Stimulated activated CD4-positive, alpha-beta T cell treated with anti-CD3 and anti-CD28 coated beads, Interleukin-12 subunit alpha, Interleukin-12 subunit beta, amount 100 ng/mL, for 48 hours (primary cell): ENCODE measurements at places on chromosomes 6 and 20.

GRCh38 chr6:116409756-116410155, 39.0 kb downstream of the DSE start:
- DNase-seq: no peak

GRCh38 chr20:36974660-36975059, 23.2 kb upstream of the SAMHD1 start:
- no peak for DNase-seq

DNA sequence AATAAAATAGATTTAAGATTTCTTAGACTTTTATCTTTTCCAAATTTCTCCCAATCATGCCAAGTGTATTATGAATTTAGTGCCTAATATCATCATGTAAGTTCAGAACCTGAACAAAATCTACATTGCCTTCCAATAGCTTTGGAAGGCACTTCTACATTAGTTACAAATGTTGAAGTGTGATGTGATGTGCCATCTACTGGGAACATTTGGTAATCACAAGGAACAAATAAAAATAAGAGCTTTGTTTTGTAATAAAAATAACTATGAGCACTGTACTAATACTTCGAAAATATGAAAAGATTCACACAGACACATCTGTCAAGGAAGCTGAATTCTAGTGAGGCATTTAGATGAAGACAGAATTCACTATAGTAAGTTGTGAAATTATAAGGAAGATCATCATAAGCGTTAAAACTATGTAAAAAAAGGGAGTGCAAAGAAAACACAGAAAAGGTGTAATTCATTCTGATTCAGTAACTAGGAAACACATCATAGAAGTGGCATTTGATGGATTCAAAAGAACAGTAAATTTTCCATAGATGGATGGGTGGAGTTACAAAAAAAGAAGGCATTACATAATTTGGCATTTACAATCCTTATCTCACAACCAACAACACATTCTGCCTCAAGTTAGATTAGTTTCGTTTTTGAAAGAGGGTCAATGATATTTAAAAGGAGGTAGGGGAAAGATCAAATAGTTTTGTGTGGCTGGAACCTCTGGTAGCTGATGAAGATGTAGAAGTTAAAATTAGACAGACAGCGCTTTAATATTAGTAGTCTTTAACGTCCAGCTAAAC, 161.0 kb downstream of the ASCC3 start:
- DNase-seq: no peak

GRCh38 chr6:52108128-52108527, 20.7 kb upstream of the PKHD1 start:
- no peak for DNase-seq

GRCh38 chr6:86952991-86953390, 15.7 kb downstream of the HTR1E start:
- no peak for DNase-seq

GRCh38 chr6:163828038-163828795, 413.7 kb downstream of the QKI start:
- DNase-seq: no peak

- no peak for DNase-seq
These were observed 243.5 kb downstream of the CDKAL1 start for GRCh38 chr6:20777801-20778200.

DNA sequence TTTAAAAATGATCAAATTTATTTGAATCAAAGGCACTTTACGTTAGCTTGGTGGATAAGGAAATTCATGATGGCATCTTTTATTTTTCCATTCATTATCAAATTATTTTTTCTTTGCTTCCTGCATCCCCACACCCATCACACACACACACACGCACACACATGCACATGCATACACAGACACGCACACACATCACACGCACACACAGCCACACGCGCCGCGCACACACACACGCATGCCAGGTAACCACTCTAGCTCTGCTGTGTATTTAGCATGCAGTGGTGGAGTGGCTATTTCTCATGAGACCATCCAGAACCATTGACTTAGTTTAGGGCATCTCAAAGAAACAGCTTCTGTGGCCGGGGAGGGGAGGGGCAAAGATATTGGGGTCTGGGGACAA, 47.0 kb downstream of the GNAS start:
- no peak for DNase-seq

DNA sequence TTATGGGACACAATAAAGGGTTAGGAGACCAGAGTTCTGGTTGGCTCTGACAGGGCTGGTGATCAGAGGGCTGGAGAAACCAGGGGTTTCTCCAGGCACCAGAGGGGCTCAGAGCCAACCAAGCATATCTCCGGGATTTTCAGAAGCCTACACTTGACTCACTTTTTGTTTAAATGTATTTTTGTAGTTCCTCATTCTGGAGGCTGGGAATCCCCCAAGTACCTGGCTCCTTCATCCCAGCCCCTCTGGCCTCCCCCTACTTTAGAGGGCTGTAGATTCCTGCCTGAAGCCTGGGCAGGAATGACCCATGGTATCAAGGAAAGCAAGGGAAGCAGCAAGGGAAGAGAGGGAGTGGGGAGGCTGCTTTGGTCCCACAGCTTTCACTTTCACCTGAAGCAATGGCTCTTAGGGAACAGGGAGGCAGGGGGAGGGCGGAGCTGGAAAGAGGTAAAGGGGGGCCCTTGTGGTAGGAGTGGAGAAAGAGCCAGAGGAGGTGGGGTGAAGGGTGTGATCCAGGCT, 973 bp downstream of the CD40 start:
- DNase-seq: no peak

GRCh38 chr6:20302702-20303251, 90.5 kb upstream of the MBOAT1 start:
- no peak for DNase-seq

DNA sequence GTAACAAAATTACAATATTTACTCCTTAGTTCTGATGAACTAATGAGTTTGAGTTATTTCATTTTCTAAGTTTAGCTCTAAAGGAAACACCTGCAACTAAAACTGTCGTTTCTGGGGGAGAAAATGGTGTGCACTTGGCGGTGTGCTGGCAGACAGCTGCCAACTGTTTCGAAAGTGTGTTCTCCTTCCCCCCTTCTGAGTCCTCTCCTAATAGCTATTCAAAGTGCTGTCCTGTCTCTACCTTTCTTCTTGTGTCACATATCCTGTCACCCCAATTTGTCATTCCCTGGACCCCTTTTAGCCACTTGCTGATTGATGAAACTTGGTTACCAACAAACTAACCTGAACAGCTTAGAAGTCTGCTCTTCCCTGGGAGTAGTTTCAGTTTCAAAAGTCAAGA, 4.9 kb upstream of the UBE2J1 start:
- no peak for DNase-seq

GRCh38 chr6:117328005-117328389, 62.6 kb downstream of the VGLL2 start:
- no peak for DNase-seq

DNA sequence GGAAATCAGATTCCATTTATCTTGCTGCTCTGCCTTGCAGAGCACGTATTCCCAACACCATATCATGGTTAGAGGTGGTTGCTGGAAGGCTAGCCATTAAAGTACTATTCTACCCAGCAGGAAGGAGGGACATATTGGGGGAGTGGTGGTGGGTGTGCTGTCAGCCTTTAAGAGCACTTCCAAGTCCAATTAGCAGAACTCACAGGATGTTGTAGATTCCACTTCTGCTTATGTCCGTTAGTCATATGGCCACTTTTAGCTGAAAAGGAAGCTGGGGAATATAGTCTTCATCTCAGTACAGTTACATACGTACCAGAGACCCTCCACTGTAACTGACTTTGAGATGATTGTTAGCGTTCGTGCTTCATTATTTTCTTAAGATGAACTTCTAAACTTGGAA, 94.4 kb downstream of the SAMD3 start:
- DNase-seq: no peak

- DNase-seq: no peak
These were observed 160.9 kb downstream of the FRK start for GRCh38 chr6:115899730-115900282.

DNA sequence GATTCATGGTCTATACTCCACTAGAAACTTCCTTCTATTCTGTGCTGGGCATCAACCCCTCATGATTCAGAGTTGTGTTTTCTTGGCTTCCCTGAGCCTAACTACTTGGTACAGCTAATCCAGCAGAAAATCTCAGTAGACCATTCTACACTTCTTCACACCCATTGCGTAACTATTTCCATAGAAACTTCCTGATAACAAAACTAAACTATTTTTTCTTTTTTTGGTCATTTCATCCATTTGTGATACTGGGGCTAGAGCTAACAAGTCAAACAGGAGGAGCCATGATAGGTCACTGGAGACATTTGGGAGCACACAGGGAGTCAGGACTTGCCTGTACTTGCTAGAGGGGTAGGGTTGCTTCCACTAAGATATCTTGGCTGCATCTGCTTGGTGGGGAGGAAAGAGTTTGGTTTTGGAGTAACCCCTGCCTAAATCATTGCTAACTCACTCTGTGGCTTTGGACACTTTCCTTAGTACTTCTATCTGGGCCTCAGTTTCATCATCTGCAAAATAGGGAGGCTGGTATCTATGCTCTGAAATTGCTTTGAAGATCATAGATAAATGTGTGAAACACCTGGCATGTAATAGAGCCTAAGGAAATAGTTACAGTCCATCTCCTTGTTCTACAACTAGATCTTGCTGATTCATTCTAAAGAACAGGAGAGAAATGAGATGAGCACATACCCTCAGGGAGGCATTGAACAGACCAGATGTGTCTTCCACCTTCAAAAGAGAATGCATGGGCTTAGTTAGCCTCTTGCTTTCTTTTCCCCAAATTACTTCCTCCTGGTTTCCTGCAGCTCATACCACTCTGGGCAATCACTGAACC, 127.9 kb upstream of the ADGRF1 start:
- no peak for DNase-seq

DNA sequence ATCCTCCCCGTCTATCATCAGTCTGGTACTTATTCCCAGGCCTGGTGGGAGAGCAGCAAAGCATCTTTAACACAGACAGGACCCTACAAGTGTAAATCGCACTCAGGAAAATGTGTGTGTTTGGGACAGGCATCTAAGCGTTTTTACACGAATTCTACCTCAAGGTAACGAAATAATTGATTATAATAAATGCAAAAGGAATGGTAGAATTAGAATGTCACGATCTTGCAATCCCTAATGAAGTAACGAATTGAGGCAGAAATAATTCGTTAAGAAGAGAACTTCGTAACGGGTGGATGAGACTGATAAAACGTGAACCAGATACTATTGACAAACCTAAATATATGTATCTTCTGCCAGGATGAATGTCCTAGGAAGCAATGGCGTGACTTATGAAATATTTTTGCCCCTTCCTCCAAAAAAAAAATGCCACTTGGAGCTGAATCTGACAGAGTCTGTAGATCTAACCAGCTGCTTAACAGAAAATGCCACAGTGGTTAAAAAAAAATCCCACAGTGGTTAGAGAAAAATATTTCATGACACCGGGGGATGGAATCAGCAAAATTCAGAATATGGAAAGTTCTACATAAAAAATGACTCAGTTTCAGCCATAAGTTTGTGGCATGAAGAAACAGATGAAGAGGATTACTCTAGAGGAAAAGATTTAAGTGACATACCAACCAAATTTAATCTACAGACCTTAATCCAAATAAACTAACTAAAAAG, 68.7 kb downstream of the F13A1 start:
- no peak for DNase-seq

- DNase-seq: no peak
These were observed 26.8 kb downstream of the BHLHE23 start for GRCh38 chr20:62979876-62980373.

DNA sequence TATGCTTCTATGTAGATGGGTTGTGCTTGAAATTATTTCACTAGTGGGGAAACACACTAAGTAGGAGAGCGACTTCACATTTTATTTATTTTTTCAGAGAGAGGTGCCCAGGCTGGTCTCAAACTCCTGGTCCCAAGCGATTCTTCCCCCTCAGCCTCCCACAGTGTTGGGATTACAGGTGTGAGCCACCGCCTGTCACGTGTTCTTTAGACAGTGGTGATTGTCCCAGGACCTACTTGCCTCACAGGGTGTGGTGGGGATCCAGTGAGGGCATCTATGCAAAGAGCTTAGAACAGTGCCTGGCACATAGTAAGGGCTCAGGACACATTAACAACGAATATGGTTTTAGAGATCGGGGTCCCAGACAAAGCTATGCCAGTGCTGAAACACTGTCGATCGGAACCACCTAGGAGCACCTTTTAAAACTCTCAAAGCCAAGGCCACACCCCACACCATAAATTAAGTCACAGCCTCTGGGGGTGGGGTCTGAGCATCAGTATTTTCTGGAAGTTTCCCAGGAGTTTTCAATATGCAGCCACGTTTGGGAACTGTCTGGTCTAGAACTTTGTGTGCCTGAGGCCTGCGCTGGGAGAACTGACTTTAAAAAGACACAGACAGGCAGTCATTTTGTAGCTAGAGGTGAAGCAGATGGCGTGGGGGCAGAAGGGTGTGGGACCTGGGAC, 4.8 kb upstream of the BCAS4 start:
- DNase-seq: no peak

GRCh38 chr20:50475681-50476292, 34.4 kb upstream of the PTPN1 start:
- DNase-seq: no peak

DNA sequence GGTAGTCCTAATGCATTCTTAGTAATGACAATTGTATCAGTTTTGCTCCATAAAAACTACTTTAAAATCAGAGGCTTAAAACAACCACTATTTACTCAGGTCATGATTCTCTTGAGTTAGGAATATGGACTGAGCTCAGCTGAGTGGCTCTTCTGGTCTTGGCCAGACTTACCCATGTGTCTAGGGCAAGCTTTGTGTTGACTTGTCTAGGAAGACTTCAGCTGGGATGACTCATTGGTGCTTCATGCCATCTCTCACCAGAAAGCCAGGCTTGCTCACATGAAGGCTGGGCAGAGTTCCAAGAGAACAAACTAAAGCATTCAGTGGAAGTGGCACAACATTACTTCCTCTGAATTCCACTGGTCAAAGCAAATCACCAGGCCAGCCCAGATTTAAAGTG, 155.3 kb downstream of the DHX35 start:
- DNase-seq: no peak

- no peak for DNase-seq
These were observed 45.5 kb downstream of the PTPN1 start for GRCh38 chr20:50555662-50556061.

GRCh38 chr20:4134355-4134834, 119.0 kb upstream of the RNF24 start:
- no peak for DNase-seq

DNA sequence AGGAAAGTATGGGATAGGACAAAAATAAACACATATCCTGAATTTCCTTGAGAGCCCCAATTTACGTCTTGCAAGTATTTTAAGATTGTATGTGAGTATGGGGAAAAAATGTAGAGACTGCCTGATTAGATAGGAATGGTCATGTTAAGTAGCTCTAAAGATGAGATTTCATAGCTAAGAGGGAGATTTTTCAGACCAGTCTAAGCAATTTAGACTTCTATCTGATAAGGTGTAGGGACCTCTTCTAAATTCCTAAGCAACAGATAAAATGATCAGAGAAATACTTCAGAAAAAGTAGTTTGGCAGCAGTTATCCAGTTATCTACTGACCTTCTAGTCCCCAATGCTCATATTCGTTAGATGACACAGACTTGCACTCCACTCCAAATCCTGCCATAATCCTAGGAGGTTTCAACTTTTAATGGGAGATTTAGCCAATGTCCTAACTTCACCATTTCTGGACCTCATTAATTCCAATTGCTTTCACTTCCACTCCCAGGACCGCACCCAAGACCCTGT, 90.0 kb downstream of the FILIP1 start:
- DNase-seq: no peak

GRCh38 chr6:129680633-129681032, 29.3 kb downstream of the ARHGAP18 start:
- no peak for DNase-seq

GRCh38 chr6:154893917-154894316, 101.2 kb upstream of the TIAM2 start:
- no peak for DNase-seq

GRCh38 chr20:37267667-37268313, 6.2 kb upstream of the GHRH start:
- no peak for DNase-seq

GRCh38 chr6:52617087-52617486, 40.2 kb upstream of the TRAM2 start:
- DNase-seq: no peak
